ENCODE measurements at places on chromosomes 2 and 18. TPM values are rescaled to one million over a fixed set of nuclear protein-coding genes. Genes with fewer than 3 reads are reported as not detected.

The CNGA3 gene
- total RNA-seq, result not detected

The C2orf72 gene
- total RNA-seq, result 34.2 TPM

The LYPD6B gene
- 98.5 TPM for total RNA-seq

The TRAPPC12 gene
- 111 TPM for total RNA-seq

The ASB3 gene
- total RNA-seq, result 18.7 TPM

The SLC5A7 gene
- total RNA-seq, result 0.20 TPM

The AGXT gene
- 1.6 TPM for total RNA-seq

The BOLL gene
- not detected for total RNA-seq

The SH3BP4 gene
- 51.7 TPM for total RNA-seq

The LYPD6 gene
- 30.1 TPM for total RNA-seq

The PDIA6 gene
- total RNA-seq, result 213 TPM

The CCDC85A gene
- total RNA-seq, result 1.8 TPM
